T-helper 17 cell (primary cell): ENCODE measurements at places on chromosomes 3 and 15.

DNA sequence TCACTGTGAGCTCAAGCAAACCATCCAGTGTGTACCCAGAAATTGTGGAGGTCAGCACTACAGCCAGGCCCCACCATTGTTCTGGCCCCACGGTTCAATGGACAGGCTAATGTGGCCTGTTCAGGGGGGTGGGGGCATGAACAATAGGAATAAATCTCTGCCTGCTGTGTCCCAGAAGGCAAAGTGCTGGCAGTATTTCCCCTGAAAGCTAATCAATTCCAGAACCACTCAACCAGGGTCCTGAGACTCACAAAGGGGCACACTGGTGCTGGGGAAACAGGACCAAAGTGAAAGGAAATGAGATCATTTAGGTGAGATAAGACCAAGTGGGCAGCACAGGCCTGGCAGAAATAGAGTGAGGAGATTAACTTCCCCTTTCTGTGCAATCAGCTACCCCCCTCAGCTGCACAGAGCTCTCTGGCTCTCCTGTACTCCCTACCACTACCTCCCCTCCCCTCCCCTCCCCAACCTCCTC lies 11.5 kb downstream of the CRYGS start:
- no peaks in the 10 kb centered on the region for H3K27me3 ChIP-seq
- H3K27ac ChIP-seq = peak overlapping the region; percentile 4
- H3K4me3 ChIP-seq = no peak overlapping the region
- no peak for DNase-seq

- no peak overlapping the region for H3K4me3 ChIP-seq
- H3K36me3 ChIP-seq = peaks cover 2% of the 10 kb centered on the region
- peak overlapping the region; percentile 74 for H3K27ac ChIP-seq
- no peak for DNase-seq
- H3K4me1 ChIP-seq = peaks cover 40% of the 10 kb centered on the region
Measured at GRCh38 chr3:32315441-32315840, 76.2 kb upstream of the CMTM7 start.

DNA sequence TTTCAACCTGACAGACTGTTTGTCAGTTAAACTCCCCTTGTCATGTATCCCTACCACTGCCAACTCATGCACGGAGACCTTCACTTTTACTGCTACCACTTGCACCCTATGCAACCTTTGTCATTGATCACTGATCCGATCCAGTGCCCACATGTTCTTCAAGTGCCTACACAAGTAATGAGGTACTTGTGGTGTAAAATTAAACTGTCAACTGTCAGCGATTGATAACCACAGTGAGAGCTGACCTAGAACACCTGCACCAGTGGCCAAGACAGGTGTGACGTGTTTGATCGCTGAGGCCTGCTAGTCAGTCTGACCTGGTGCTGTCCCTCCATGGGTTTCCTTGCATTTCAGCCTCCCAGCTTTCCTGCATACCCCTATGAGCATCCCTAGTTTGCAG lies 55.6 kb downstream of the MECOM start:
- no peaks in the 10 kb centered on the region for H3K36me3 ChIP-seq
- no peak overlapping the region for H3K4me3 ChIP-seq
- no peak for DNase-seq
- H3K4me1 ChIP-seq = no peaks in the 10 kb centered on the region
- no peak overlapping the region for H3K27ac ChIP-seq

GRCh38 chr3:108158251-108158650 lies 64.0 kb downstream of the IFT57 start:
- DNase-seq = no peak
- no peak overlapping the region for H3K4me3 ChIP-seq

GRCh38 chr15:94582368-94582767 lies 351.0 kb downstream of the MCTP2 start:
- H3K4me1 ChIP-seq = peaks cover 22% of the 10 kb centered on the region
- no peak for DNase-seq
- H3K27me3 ChIP-seq = peaks cover 53% of the 10 kb centered on the region
- H3K4me3 ChIP-seq = no peak overlapping the region
- no peak overlapping the region for H3K27ac ChIP-seq

DNA sequence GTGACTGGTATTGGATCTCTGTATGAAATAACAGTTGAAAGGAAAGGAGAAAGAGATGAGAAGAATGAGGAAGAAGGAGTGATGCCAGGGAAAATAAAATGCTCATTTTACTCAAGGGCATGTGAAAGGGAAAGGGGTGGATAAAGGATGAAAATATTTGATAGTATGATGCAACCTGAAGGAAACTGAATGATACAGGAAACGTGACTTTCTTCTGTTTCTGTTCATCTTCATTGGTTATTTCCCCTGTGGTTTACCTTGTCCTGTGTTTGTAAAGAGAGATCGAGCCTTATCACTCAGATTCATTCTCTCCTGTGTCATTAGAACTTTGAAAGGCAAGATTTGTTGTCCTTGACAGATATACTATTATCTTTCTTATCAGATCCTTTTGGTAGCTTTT lies 243.6 kb upstream of the SLITRK3 start:
- DNase-seq = no peak
- H3K36me3 ChIP-seq = no peaks in the 10 kb centered on the region
- no peaks in the 10 kb centered on the region for H3K27me3 ChIP-seq
- H3K4me3 ChIP-seq = no peak overlapping the region
- no peak overlapping the region for H3K27ac ChIP-seq

GRCh38 chr3:112597945-112598344 lies 36.1 kb downstream of the SLC35A5 start:
- H3K36me3 ChIP-seq = peaks cover 4% of the 10 kb centered on the region
- no peak overlapping the region for H3K4me3 ChIP-seq
- no peak for DNase-seq
- no peak overlapping the region for H3K27ac ChIP-seq
- peaks cover 9% of the 10 kb centered on the region for H3K4me1 ChIP-seq

GRCh38 chr3:107238787-107239186 lies 138.5 kb upstream of the CCDC54 start:
- H3K36me3 ChIP-seq = no peaks in the 10 kb centered on the region
- peaks cover 19% of the 10 kb centered on the region for H3K4me1 ChIP-seq
- no peak overlapping the region for H3K4me3 ChIP-seq

DNA sequence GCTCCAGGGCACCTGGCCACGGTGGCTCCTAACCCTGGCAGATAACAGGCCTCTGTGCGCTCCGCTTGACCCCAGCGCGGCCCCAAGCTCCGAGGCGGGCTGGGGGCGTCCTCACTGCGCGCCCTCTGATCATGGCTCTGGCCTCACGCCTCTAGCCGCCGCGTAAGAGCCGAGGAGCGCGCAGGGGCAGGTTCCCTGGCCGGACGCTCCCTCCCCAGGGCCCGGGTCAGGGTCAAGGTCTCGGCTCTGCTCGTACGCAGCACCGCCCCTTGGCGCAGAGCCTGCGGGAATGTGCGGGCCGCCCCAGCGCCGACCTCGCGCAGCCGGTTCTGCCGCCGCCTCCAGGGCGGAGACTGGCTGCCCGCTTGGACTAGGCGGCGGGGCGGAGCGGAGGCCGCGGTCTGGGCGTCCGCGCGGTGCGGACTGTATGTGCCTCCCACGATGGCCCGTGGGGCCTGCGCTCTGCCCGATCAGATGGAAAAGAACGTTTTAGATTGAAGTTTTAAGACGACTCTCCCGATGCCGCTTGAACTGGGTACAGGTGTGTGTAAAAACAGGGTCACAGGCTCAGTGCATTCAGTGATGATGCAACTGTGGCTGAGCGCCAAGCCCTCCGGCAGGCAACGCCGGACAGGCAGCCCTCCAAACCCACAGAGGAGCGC lies 40.8 kb downstream of the CHST14 start:
- DNase-seq = no peak
- H3K27me3 ChIP-seq = peaks cover 68% of the 10 kb centered on the region
- peaks cover 13% of the 10 kb centered on the region for H3K36me3 ChIP-seq
- no peak overlapping the region for H3K27ac ChIP-seq

GRCh38 chr3:149481491-149481890 lies 7.0 kb downstream of the TM4SF4 start:
- H3K36me3 ChIP-seq = no peaks in the 10 kb centered on the region

- H3K4me3 ChIP-seq = peak overlapping the region; percentile 88
- no peak overlapping the region for H3K27ac ChIP-seq
- peaks cover 4% of the 10 kb centered on the region for H3K36me3 ChIP-seq
- H3K27me3 ChIP-seq = peaks cover 70% of the 10 kb centered on the region
Measured at GRCh38 chr3:142963234-142963515, 299 bp downstream of the PAQR9 start.

DNA sequence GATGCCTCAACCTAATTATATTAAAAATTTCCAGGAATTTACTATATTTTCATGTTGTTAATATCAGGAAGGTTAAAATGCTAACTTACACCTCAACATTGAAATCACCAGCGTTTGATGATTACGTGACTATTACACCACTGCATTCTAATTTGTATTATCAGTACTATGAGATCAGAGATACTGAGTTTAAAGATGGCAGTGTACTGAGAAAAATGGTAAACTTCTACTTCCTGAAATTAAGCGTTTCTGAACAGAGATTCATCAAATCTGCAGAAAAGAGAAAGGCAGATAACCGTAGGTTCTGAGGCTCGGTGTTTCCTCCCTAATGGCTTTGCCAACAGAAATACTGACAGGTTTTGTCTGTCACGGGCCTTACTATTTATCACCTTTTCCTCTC lies 69.9 kb downstream of the CRTC3 start:
- no peaks in the 10 kb centered on the region for H3K27me3 ChIP-seq
- peak overlapping the region; percentile 98 for H3K27ac ChIP-seq
- peaks cover 57% of the 10 kb centered on the region for H3K4me1 ChIP-seq
- H3K4me3 ChIP-seq = no peak overlapping the region
- no peak for DNase-seq
- peaks cover 14% of the 10 kb centered on the region for H3K36me3 ChIP-seq

DNA sequence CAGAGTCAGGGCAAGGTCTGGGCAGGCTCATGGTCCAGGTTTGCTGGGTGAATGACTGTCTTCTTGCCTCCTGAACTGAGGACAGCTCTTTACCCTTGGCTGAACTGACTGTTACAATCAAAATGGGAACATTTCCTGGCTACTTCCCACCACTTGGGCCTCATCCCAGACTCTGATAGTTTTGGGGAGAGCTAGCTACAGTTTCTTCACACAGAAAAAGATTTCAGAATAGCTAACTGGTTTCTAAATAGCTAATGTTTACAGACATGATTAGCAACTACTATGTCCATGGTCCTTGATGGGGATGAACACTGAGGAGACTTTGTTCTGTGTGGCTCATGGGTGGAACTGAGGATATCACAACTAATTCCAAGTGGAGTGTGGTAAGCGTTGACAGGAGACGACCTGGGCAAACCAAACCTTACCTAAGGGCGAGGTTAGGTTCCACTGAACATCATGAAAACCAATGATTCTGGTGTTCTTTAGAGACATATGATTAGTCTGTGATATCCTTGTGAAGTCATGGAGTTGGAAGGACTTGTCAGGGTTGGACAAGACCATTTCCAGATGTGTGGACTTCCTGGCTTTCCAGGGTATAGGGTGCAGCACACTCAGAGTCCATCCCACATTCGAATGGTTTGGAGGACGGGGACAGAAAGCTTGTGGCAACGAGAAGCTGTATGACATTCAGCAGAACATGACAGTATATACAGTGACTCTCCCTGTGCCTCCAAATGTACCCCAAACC lies 7.3 kb downstream of the ALPK3 start:
- DNase-seq = no peak
- H3K4me3 ChIP-seq = no peak overlapping the region
- no peaks in the 10 kb centered on the region for H3K36me3 ChIP-seq
- no peak overlapping the region for H3K27ac ChIP-seq
- H3K4me1 ChIP-seq = peaks cover 5% of the 10 kb centered on the region

- H3K36me3 ChIP-seq = peaks cover 10% of the 10 kb centered on the region
- peaks cover 64% of the 10 kb centered on the region for H3K27me3 ChIP-seq
- H3K4me3 ChIP-seq = no peak overlapping the region
- DNase-seq = no peak
Measured at GRCh38 chr15:84834229-84834955, 17.2 kb downstream of the ALPK3 start.

- peak overlapping the region; percentile 15 for H3K4me3 ChIP-seq
- H3K27me3 ChIP-seq = no peaks in the 10 kb centered on the region
- H3K36me3 ChIP-seq = peaks cover 3% of the 10 kb centered on the region
- peaks cover 4% of the 10 kb centered on the region for H3K4me1 ChIP-seq
- no peak overlapping the region for H3K27ac ChIP-seq
Measured at GRCh38 chr15:32879980-32880379, 162.2 kb downstream of the GREM1 start.

- H3K27ac ChIP-seq = no peak overlapping the region
- no peak for DNase-seq
- peaks cover 11% of the 10 kb centered on the region for H3K36me3 ChIP-seq
- no peak overlapping the region for H3K4me3 ChIP-seq
- H3K27me3 ChIP-seq = no peaks in the 10 kb centered on the region
Measured at GRCh38 chr3:37097776-37098175, 76.6 kb downstream of the LRRFIP2 start.

DNA sequence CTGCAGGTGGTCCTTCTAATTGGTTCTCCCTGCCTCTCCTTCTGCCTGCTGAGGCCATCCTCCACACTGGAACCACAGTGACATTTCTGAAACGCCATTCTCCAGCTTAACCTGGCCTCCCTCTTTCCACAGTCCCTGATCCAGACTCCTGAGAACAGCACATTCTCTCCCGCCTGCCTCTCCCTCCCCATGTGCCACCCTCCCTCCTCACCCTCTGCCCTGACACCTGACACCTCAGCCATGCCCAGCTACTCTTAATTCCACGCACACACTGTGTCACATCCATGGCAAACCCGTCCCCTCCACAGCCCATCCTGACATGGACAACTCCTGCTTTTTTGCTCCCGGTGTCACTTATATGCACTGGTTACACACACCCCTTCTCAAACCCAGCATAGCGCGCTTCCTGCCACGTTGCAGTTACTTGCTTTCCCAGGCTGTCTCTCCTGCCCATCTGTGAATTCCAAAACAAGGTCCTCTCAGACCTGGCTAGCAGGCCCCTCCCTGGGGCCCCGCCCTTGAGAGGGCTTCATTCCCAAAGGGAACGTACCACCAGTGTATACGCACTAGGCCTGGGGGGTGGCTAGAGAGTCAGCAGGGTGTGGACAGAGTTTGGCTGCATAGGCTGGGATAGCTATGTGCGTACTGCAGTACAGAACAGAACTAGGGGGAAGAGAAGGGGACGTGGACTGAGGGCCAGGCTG lies 92.7 kb upstream of the BLM start:
- no peak overlapping the region for H3K27ac ChIP-seq
- DNase-seq = no peak

DNA sequence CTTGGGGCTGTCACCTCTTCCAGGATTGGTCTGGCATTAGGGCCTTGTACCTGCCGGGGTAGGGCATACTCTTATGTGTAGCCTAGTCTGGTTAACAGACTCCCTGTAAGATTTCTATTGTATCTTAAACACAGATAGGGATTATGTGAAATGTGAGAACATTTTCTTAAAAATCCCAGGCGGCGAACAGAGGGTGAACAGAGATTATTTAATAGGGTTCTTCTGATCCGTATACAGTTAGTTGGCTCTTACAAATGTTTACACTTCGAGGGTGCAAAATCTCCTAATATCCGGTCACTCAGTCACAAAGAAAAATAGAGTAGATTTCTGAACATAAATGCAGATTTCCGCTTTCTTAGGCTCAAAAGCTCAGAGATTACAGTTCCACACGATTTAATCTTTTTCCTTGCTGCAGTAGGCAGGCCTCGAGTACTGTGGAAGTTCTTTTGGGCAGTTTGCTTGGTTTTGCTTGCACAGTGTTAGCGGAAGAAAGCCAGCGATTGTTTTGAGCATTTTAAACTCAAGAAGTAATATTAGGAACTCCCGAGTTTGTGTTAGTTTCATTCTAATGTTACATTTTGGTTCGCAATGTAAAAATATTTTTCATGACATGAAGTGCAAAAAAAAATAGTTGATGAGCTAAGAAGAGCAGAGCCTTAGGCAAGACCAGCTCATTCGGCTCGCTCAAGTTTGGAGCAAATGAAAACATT lies 993 bp downstream of the PLCL2 start:
- no peak for DNase-seq
- H3K36me3 ChIP-seq = no peaks in the 10 kb centered on the region
- peaks cover 43% of the 10 kb centered on the region for H3K4me1 ChIP-seq
- peak overlapping the region; percentile 97 for H3K27ac ChIP-seq
